ENCODE measurements at places on chromosomes 1 and 21.

GRCh38 chr1:39737546-39738169, 1.0 kb upstream of the PPIE start:
- no peak for DNase-seq

GRCh38 chr1:203547147-203547546, 53.2 kb downstream of the OPTC start:
- no peak for DNase-seq

GRCh38 chr1:18884727-18885126, 17.6 kb downstream of the ALDH4A1 start:
- DNase-seq, result no peak

DNA sequence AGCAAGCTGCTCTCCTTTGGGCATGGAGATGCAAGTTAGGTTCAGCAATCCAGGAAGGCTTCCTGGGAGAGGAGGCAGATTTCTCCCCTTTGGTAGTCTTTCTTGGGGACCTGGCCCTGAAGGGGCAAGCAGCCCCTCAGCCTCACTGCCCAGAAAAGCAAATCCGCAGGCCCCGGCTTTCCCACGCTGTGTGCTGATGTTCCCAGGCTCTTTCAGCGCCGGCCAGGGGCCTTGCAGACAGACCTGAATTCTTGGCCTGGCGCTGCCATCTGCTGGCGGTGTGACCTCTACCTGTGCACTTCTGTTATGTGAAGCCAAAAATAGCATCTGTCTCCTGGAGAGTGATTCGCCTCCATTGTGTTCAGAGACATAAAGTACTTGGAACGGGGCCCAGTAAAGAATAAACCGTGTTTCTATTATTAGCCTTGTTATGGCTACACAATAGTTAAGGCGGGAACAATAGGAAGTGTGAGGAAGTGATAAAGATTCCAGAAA, 64.8 kb downstream of the ALPL start:
- no peak for DNase-seq

DNA sequence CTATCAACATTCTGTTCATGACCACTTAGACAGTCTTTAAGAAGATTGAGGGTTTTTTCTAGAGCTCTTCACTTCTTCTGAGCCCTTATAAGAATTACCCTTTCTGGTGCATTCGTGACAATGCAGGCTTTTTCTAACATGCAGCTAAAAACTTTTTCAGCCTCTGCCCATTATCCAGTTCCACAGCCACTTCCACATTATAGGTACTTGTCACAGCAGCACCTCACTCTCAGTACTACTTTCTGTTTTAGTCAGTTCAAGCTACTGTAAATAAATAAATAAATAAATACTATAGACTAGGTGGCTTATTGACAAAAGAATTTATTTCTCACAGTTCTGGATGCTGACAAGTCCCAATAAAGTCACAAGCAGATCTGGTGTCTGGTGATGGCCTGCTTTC, 284.4 kb upstream of the PKN2 start:
- DNase-seq, result no peak

- DNase-seq, result no peak
Observed at GRCh38 chr1:16165073-16165364, 9.2 kb upstream of the EPHA2 start.

Measured in forelimb muscle (tissue), 1 donor.